ENCODE measurements at places on chromosomes 13 and 19.

GRCh38 chr19:4506449-4507149, 11.7 kb downstream of the PLIN4 start:
- DNase-seq, result no peak

- DNase-seq, result no peak
These were observed 96.0 kb downstream of the UBL3 start for GRCh38 chr13:29754473-29754806.

- no peak for DNase-seq
These were observed 32.2 kb downstream of the GP6 start for GRCh38 chr19:55005684-55006488.

- DNase-seq, result no peak
These were observed 15.3 kb upstream of the GPR183 start for GRCh38 chr13:99322297-99323103.

DNA sequence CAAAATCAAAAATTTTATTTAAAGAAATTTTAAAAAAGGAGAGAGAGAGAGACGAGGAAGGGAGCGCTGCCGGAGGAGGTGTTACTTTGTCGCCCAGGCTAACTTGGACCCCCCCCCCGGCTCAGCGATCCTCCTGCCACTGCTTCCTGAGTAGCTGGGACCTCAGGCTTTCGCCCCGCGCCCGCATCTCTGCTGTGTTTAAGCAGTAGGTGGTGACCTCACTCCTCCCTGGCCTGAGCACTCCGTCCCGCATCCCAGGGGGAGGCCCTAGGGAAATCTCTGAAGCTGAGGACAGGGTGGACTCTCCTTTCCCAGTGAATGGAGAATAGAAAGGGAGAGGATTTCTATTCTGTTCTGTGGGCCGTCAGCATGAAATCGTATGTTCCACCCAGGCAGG, 485 bp upstream of the ZNF845 start:
- peak; percentile 60 for DNase-seq

DNA sequence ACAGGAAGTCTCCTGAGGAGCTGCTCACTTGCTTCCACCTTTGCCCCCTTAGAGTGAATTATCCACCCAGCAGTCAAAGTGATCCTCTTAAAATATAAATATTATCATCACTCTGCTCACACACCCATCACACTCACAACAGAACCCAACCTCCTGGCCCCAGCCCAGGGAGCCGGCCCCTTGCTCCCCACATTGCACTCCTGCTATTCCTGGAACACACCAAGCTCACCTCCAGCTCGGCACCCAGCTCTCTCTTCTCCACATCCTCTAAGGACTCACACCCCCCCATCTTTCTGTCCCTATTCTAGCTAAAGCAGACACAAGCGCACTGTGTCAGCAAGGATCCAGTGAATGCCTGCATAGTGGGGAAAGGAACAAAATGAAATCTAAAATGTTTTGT, 7.0 kb downstream of the TUBGCP3 start:
- no peak for DNase-seq

GRCh38 chr13:76048675-76049375, 412.7 kb downstream of the LMO7 start:
- no peak for DNase-seq

DNA sequence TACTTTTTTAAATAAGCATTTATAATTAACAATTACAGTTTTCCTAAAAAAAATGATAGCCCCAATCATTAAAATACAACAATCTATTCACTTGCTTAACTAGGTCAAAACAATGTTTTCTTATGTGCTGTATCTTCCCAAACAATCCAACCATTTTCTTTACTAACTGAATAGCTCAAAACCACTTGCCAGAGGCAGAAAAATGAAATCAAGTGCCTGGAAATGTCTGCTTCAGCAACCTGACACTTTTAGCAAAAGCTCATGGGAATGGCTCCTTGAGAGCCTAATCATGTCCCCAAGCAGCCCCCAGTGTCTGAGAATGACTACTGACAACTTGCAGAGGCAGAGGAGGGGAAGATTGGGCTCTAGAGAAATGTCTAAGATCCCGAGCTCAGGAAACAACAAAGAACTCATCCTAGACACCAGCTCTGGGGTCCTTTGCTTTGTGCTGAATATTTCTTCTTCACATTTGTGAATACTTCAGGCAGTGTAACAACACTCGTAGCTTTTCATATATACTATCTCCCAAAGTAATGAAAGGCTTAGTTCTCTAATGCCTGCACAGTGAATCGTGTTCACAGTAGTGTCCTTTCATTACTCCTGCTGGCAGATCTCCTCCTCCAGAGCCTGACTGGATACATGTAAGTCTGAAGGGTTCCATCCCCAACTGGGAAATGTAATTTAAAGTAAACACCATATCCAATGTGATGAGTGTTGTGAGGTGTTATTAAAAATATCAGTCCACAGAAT, 280.0 kb downstream of the LHFPL6 start:
- no peak for DNase-seq

Data from left hindlimb (tissue), 1 donor.